ENCODE measurements at places on chromosomes 3 and 15.

DNA sequence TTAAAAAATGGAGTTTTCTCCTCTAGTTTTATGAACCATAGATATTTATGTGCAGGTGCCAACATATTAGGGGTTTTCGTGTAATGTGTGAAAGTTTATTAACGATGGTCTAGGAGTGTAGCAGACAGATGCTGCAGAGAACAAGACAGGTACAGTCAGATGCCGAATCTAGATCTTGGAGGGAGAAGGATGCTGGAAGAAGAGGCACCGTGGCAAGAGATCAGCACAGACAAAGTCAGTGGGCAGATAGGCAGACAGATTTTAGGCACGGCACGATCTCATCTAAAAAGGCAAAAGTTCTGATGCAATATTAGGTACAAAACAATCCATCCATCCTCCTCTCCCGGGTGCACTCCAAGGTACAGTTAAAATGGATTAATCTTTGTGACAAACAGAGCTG is 161.6 kb downstream of the TIGIT start:
- DNase-seq = no peak

GRCh38 chr15:20357481-20358065 is 184.0 kb downstream of the GOLGA6L6 start:
- no peak for DNase-seq

DNA sequence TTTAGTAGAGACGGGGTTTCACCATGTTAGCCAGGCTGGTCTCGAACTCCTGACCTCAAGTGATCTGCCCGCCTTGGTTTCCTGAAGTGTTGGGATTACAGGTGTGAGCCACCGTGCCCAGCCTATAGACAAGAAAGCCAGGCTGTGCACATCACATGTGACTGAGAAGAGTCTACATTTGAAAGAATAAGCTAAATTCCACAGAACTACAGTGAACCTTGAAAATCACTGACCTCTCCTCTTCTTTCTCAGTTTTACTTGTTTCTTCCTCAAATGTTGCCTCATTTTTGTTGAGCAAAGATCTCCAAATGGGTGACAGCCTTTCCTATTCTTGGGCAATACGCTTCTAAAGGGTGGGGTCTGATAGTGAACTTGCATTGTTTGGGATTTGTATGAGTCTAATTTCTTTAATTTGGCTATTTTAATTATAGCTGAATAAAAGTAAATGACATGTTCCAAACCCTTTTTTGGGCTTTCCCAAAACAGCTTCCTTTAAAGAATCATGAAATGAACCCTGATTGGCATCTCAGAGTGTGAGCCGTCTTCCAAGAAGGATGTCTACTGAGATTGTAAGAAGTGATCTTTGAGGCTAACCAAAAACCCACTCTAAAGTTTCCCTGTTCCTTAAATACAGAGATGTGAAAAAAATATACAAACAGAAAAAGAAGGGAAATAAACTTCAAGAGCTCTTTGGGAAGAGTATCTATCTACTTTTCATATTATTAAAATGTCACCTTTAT is 21.6 kb upstream of the SPTBN5 start:
- DNase-seq = no peak

DNA sequence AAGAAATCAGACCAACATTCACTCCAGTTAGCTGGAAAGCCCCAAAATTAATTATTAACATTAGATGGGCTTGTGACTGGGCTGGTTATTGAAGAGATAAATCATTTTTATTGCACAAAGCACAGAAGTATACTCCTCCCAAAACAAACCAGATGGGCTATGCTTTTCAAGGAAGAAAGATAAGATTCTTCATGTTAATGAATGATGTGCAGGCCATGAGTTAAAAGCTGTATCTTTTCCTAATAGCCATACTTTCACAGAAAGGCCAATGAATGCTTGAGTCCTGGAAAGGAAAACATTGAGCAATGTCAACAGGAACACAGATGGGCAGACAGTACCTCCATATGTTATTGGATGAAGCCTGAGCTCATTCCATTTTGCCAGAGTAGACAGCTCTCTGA is 55.4 kb downstream of the OCA2 start:
- no peak for DNase-seq

DNA sequence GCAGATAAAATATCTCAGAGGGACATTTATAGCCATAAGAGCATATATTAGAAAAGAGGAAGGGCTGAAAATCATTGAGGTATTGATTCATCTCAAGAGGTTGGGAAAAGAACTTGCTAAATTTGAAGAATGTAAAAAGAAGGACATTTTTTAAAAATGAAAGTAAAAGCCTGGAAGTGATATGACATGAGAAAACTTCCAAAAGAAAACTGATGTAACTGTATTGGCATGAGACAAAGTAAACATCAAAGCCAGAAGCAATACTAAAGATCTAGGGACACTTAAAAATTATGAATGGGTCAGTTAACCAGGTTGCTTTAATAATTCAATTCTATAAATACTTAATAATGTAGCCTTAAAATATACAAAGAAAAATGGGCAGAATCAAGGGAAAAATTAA is 31.9 kb downstream of the CEP63 start:
- DNase-seq = no peak

DNA sequence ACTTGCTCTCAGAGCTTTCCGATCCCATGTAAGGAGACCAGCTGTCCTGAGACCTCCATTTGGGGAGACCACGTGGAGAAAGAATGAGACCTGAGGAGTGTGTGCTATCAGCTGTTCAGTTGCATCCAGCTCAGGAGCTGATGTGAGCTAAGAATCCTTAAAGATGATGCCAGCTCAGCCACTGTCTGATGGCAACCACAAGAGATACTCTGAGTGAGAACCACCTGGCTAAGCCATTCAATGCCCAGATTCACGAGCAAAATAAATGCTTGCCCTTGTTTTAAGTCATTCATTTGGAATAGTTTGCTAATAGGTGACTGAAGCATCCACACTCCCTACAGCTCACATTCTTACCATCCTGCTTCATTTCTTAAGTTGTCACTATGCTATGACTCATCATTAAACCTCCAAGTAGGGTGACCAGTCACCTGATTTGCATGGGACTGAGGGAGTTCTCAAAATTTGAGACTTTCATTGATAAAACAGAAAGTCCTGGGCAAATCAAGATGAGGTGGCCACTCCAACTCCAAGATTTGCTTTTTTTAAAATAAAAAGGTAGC is 56.4 kb downstream of the SPTSSB start:
- DNase-seq = no peak

DNA sequence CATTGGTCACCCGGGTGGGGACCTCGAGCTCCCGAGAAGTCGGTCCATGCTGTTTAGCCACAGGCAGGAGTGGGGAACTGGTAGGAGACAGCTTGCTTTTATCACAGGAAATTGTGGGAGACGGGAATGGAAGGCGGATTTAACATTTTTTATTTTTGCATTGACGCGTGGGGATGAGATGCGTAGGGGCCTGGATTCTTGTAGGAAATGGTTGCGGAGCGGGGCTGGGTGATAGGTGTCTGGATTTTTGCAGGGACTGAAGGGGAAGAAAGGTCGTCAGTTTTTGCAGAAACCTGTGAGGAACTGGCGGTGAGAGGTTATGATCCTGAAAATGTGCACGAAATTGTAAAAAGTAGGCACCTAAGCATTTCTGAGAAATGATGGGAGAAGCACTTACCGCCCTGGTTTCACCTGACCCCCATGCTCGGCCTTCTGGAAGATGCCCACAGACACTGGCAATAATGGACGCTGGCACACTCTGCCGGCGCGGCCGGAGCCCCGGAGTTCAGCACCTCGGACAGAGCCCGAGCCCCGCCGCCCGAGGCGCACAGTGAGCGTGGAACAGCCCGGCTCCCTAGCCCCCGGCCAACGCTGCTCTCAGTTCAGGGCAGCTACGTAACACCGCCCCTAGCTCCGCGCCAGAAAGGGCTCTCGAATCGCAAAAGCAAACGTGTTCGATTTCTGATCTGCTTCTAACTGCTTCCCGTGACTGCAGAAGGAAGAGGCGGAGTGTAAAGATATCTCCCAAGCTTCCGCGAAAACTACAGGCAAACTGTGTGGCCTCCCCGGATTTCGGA is 928 bp downstream of the ANKRD34C start:
- no peak for DNase-seq

DNA sequence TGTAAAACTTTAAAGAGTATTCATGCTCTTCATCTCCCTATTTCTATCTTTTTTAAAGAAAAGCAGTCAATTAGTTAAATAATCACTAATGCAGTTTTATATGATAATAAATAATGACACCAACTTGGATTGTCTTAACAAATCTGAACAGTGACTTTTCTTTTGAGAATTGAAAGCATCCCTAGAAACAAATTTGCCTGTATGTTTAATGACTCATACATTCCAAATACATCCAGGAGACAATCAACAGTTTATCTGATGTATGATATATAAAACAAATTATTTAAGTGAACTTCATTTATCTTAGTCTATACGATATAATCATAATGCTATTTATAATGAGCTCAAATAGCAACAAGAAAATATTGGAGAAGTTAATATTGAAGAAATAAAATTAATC is 78.0 kb downstream of the ALCAM start:
- DNase-seq = no peak

DNA sequence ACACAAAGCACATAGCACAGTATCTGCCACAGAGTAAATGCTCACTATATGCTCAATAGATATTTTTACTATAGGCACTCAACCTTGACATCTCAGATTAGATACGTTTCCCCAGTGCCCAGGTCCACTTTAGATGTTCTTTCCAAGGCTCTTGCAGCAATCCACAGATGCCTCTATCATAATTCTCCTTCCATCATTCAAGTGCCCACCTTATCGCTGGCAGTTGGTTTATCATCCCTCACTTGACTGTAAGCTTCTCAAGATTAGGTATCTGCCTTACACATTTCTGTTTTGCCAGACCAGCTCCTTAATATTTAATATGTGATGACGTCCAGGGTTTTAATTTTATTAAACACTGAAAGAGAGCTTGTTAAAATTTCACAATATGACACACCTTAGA is 8.6 kb downstream of the NCEH1 start:
- no peak for DNase-seq

DNA sequence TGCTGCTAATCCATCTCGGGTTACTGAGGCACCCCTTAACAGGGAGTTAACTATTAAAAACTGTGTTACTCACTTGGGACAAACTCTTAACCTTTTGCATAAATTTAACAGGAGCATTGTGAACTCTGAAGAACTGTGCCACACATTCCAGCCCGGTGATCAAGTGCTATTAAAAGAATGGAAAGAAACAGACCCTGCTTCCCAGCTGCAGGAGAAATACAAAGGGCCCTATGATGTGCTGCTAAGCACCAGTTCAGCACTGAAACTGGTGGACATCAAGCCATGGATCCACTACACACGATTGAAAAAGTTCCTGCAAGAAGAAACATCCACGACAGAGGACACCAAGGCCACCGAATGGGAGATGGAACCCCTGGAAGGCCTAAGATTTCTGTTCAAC is 114.7 kb upstream of the PLCL2 start:
- no peak for DNase-seq

DNA sequence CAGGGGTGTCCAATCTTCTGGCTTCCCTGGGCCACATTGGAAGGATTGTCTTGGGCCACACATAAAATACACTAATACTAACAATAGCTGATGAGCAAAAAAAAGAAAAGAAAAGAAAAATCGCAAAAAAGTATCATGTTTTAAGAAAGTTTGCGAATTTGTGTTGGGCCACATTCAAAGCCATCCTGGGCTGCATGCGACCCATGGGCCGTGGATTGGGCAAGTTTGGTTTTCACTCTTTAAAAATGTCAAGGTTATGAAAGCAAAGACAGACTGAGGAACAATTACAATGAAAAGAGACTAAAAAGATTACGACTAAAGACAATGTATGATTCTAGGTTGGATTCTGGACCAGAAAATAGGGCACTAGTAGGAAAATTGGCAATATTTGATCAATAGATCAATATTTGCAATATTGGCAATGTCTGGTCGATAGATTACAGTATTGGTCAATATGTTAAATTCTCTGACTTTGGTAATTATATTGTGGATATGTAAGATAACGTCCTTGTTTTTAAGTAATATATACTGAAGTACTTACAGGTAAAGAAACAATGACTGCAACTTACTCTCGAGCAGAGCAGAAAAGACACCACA is 19.9 kb downstream of the CCNL1 start:
- DNase-seq = no peak

- no peak for DNase-seq
These were observed 34.8 kb downstream of the CRYGS start for GRCh38 chr3:186509423-186509822.

DNA sequence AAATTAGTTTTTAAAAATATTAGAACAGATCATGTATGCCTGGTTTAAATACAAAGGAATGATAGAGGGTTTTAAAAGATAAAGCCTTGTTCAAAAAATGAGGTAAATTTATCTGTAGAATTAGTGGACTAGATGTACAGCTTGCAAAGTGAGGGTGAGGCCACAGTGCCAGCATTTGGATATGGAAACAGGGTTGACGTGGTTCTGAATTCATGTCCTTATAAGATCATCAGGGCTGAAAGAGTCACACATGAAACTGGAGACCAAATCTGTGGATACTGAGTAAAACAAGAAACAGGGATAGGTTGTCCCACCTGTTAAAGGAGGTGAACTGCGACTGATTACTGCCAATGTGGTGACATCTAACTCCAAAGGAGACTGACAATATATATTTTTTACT is 46.3 kb downstream of the NCK1 start:
- no peak for DNase-seq

- DNase-seq = peak; percentile 37
These were observed 1.9 kb upstream of the PLCD1 start for GRCh38 chr3:38031022-38031994.

DNA sequence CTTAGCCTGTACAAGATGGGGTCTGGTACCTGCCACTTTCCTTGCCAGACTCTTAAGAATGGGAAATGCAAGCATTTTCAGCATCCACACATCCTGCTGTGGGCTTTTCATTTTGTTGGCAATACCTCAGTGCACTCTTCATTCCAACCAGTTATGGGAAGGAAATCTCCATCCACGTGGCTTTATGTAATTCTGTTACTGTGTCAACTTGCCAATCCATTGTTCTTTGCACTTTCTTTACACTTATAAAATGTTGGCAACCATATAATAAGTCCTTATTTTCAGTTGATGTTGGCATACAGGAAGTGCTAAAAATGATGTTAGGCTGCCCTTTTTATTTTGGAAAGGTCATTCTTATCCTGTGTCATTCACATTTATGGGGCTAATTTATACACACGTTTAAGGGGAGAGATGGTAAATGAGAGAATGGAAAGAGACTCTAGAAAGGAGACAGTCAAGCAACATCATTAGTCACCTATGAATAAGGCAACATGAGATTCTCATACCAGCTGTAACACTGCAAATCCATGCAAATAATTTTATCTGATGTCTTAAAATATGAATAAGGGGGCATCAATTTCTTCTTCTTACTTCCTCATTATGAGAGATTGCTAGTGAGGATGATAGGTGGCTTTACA is 238.7 kb downstream of the CHST2 start:
- DNase-seq = no peak

Data from stimulated activated CD8-positive, alpha-beta memory T cell treated with anti-CD3 and anti-CD28 coated beads, Interleukin-12 subunit alpha, Interleukin-12 subunit beta, amount 100 ng/mL, for 1 hour (primary cell).